ENCODE measurements at places on chromosomes 5 and 9.

DNA sequence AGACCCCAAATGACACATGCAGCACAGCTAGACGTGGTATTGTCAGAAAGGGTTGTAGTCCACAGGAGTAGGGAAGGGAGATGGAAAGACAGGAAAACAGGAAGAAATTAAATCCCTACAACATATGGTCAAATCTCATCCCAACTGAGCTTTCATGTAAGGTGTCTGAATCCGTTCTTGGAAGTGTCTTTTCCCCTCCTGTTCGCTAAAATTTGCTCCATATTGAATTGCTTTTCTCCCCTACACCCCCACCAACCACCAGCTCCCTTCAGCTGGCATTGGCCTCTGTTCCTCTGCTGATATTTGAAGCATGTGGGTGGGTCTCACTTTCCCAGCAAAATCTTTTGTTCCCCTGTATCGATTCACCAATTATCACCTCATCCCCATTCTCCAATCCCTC, 376.2 kb upstream of the WWC1 start:
- no peak for DNase-seq

- DNase-seq = no peak
Observed at GRCh38 chr5:109529987-109530386, 120.2 kb upstream of the PJA2 start.

DNA sequence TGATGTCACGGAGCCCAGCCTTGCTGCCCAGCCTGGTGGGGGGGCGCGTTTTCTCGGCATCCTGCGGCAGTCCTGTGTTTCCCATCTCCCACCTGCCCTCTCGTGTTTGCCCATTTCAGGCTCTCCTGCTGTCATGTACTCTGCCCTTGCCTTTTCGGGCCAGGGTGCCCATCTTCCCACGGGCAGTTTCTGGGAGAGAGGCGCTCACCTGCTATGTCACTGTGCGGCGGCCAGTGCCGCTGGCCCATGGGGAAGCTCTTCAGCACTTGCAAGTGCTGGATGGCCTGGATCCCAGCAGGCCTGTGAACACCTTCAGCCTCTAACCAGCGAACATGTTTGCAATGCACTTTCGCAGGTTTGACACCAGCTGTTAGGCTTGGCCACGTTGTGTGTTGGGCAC, 33.5 kb downstream of the SRD5A1 start:
- DNase-seq = no peak

- DNase-seq = peak; percentile 20
Observed at GRCh38 chr5:68460147-68460798, 244.7 kb downstream of the PIK3R1 start.

DNA sequence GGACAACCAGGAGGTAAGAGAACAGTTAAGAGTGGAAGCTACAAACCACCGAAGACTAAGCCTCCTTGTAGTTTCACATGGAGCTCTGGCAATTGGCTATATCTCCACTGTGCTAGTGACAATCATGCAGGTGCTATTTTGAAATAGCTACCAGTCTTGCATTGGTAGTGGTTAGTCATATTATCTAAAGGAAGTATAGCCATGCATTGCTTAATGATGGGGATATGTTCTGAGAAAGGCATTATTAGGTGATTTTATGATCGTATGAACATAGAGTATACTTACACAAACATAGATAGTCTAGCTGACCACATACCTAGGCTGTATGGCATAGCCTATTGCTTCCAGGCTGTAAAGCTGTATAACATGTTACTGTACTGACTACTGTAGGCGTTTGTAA, 28.4 kb downstream of the HSDL2 start:
- DNase-seq = no peak

DNA sequence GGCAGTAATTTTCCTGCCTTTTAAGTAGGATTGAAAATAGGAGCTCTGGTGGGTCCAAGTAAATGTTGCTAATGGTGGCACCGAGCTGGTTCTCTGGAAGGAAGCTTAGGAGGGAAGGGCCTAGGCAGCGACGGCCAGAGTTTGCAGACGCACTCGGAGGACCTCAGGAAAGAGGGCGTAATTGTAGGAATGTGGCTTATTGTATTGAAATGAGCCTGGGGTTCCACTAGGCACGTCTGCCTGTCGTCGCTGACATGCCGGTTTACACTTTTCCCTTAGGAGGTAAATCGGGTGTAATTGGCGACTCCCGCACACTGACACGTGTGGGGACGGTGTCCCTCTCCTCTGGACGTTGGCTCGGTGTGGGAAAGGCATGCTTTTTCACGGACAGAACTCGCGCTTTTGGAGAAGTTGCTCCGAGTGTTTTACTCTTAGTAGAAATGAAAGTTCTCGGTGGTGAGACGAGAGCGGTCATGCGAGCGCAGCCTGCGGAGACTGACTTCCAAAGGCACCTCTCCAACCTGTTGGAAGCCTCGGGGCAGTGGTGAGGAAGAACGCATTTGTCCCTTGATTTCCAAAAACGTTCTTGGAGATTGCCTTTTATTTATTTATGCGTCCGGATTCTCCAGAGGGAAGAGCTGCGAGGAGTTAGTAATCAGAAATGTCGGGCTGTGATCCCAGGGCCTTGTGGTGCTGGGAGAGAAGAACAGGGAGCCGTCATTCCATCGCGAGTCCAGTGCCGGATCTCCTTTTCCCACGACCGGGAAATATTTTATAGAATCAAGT, 1.3 kb downstream of the NR4A3 start:
- no peak for DNase-seq

DNA sequence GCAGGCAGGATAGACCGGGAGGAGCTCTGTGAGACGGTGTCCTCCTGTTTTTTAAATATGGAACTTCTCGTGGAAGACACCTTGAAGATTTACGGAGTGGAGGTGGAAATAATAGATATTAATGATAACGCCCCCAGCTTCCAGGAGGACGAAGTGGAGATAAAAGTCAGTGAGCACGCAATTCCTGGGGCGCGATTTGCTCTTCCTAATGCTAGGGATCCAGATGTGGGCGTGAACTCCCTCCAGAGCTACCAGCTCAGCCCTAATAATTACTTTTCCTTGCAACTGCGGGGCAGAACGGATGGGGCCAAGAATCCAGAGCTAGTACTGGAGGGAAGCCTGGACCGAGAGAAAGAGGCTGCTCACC, 621 bp downstream of the PCDHGA11 start:
- DNase-seq = no peak

- no peak for DNase-seq
Observed at GRCh38 chr5:126831156-126831555, 54.2 kb downstream of the LMNB1 start.

DNA sequence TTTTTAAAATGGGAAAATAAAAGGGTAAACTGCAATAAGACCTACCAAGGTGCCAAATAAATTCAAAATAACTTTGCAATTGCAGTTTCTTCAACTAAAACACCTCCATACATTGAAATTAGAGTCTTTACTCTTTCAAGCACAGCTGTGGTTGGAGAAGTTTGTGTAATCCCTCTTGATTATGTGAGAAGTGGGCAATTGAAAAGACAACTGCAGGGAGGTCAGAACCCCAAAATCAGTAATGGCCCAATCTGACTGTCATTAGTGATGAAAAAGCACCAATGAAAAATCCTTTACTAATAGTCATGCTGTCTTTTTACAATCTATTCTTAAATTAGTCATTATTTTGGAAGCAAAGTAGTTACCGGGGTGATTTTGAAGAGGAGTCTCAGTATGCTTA, 116.7 kb upstream of the RGMB start:
- no peak for DNase-seq

- no peak for DNase-seq
Observed at GRCh38 chr5:54894957-54895815, 90.2 kb downstream of the ESM1 start.

- no peak for DNase-seq
Observed at GRCh38 chr5:9894571-9895301, 264.6 kb upstream of the TAS2R1 start.

GRCh38 chr5:168407211-168407610, 79.1 kb upstream of the RARS1 start:
- no peak for DNase-seq

DNA sequence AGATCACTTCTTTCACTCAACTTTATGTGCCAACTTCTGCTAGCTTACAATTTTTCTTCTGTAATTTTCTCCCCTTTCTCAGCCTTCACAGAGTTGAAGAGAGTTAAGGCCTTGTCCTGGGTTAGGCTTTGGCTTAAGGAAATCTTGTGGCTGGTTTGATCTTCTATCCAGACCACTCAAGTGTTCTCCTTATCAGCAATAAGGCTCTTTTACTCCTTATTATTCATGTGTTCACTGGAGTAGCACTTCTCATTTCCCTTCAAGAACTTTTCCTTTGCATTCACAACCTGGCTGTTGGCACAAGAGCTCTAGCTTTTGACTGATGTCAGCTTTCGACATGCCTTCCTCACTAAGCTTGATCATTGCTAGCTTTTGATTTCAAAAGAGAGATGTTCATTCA, 86.9 kb upstream of the ALDH1B1 start:
- no peak for DNase-seq

- no peak for DNase-seq
Observed at GRCh38 chr9:132312426-132312825, 42.4 kb downstream of the SETX start.

DNA sequence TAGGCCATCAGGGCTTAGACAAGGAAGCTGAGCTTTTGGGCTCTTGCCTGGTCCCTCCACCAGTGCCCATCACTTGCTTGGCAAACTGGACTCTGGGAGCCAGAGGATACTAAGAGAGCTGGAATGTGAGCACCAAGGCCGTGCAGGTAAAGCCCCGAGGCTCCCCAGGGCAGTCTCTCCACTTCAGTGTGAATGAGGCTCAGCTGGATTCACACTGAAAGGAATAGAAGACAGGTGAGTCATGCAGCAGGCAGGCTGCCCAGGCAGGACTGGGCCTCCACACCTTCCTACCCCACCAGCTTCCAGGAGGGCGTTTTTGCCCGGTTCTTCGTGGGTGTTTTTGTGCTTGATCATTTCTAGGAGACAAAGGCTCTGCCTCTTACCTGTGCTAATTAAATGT, 7.3 kb upstream of the CTSV start:
- DNase-seq = no peak

DNA sequence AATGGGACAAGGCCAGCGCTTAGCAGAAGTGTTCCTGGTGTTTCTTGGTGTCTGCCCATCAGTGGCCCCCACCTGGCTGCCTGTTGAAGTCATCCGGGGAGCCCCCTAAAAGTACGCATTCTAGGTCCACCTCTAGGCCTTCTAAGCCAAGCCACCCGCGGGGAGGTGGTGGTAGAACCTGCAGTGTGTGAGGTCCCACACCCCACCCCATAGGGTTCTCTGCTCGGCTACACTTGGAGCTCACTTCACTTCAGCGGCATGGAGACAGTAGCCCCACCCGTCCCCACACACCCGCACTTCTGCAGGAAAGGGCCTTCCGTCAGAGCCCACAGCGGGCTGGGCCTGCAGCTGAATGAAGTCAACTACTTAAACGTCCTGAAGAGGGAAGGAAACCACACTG, 29.6 kb upstream of the FCN2 start:
- no peak for DNase-seq

GRCh38 chr5:16819522-16820167, 116.4 kb downstream of the MYO10 start:
- no peak for DNase-seq

GRCh38 chr9:121811751-121812150, 160.3 kb downstream of the DAB2IP start:
- DNase-seq = no peak

DNA sequence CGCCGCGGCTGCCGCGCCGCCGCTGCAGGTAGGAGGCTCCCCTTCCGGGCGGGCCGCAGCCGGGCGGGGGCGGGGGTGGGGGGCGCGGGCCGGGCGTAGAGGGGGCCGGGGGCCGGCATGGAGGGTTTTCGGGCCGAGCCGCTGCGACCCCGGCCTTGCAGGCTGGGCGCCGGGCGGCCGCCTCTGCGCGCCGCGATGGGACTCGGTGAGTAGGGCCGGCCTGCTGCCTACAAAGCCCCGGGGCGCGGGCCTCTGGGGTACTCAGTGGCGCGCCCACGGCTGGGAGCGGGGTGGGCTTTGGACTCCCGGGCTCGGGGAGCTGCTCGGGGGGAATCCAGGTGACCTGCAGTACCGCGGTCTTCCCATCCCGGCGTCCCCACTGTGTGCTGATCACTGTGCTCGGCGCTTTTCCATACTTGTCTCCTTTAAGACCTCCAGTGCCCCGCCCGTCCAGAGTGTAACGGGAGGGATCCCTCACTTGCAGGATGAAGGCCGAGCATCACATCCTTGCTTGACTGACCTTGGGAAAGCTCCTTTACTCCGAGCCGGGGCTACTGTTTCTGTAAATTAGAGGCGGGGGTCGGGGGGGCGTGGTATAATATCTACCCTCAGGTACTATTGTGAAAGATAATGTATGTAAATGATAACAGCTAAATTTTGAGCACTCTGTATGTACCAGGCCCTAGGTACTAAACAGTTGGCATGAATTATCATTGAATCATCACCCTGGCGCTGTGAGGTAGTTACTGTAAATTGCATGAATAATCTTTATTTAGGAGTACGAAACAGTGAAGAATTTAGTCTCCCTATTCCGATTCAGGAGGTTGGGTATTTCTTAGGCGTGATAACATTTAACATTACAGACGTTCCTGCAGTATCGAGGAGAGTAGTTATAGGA, 672 bp downstream of the MSANTD3 start:
- DNase-seq = no peak

DNA sequence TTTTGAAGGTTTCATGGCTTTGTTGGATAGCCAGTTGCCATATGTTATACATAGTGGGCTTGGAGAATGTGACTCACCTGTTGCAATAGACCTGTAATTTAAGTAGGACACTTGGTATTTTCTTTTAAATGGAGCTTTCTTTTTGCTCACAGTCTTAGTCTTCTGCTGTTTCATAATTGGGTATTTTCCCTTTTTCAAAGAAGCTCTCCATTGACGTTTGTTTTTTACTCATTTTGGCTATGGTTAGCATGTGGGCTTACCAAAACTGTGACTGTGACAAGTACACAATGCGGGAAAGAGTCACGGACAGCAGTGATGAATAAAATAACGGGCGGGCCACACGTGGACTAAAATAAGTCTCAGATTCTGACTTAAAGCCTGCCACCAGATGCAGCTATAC, 23.2 kb upstream of the RNF20 start:
- DNase-seq = no peak

GRCh38 chr9:489198-490197, 274.8 kb downstream of the DOCK8 start:
- DNase-seq = no peak

DNA sequence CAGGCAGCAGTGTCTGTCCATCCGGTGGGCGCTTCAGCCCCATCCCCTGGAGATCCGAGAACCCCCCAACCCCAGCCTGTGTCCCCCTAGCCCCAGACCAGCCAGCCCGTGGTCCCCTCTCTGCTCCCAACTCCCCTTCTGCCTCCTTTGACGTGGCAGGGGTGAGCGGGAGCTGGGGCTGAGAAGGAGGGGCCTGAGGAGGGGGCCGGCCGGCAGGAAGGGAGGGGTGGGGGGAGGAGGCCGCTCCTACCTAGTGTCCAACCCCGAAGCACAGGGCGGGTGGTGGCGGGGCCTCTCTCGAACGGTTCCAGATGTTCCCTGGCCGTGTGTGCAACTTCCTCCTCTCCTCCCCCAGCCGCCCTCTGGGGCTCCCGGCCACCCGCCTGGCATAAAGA, 31.0 kb downstream of the GOLGA2 start:
- DNase-seq = no peak
